ENCODE measurements at places on chromosomes 12 and 14.

DNA sequence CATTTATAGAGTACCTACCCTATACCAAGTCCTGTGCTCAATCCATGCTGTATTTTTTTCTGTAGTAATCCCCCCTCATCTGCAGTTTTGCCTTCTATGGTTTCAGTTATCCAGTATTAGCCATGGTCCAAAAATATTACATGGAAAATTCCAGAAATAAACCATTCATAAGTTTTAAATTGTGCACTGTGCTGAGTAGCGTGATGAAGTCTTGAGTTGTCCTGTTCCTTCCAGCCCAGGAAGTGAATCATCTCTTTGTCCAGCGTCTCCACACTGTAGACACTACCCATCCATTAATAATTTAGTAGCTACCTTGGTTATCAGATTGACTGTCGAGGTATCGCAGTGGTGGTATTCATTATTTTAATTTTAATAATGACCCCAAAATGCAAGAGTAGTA lies 54.2 kb downstream of the SUDS3 start:
- DNase-seq, result no peak

DNA sequence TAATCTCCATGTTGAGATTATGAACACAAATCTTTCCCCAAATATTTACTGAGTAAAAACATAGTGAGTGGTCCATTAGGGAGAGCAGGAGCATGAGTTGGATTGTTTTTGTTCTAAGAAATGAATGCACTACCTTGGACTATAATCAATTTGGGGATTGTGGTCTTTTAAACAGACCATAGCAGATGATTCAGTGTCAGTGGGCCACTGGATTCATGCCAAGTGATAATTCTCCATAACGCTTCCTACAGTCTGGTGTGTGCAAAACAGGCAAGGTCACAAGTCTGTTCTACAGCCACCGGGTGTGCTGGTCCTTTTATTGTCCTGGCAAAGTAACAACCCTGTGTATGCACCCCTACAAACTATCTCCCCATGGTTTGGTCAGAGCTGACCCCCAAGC lies 266.3 kb downstream of the APAF1 start:
- DNase-seq, result no peak

DNA sequence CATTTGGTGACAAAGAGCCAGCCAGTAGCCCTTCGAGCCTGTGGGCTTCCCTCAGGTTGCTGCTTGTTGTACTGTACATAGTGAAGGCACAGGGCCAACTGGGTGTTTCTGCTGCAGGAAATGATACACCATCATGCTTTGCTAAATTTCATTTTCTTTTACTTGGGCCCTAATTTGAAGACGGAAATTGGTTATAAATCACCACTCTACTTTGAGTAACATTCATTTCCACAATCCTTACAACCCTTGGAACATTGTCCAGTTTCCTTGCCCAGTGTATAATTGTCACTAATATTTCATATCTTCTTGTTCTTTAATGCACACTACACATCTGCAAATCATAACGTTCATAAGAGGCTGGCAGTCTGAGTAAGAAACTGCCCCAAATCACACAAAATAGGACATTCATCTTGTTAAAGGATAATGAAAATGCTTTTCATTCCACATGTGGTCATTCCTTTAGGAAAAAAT lies 30.2 kb downstream of the MSRB3 start:
- DNase-seq, result no peak

DNA sequence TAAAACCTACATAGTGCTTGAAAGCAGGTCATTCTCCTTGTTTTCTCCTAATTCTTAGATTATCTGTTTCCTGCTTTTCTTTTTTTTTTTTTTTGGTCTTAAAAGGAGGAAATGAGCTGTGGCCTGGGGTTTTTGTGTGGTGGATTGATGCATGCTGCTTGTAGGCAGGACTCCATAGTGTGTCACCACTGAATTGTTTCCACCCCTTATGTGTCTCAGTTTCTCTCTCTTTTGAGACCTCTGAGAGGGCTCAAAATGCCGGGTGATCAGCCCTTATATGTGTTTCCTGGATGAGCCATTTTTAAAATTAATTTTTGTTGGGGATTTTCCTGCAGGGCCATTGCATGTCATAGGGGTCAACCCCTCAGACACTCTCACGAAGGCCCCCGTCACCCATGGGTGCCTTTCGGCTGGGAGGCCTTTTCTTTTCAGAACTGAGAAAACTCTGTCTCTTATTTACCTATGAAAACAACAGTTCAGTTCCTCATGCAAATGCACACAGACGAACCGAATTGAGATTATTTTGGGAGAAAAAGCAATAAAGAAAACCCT lies 32.0 kb upstream of the LRRK2 start:
- no peak for DNase-seq

GRCh38 chr14:63249092-63249491 lies 44.8 kb downstream of the RHOJ start:
- DNase-seq, result no peak

- no peak for DNase-seq
Measured at GRCh38 chr12:127191129-127191528, 1075.8 kb upstream of the TMEM132C start.

DNA sequence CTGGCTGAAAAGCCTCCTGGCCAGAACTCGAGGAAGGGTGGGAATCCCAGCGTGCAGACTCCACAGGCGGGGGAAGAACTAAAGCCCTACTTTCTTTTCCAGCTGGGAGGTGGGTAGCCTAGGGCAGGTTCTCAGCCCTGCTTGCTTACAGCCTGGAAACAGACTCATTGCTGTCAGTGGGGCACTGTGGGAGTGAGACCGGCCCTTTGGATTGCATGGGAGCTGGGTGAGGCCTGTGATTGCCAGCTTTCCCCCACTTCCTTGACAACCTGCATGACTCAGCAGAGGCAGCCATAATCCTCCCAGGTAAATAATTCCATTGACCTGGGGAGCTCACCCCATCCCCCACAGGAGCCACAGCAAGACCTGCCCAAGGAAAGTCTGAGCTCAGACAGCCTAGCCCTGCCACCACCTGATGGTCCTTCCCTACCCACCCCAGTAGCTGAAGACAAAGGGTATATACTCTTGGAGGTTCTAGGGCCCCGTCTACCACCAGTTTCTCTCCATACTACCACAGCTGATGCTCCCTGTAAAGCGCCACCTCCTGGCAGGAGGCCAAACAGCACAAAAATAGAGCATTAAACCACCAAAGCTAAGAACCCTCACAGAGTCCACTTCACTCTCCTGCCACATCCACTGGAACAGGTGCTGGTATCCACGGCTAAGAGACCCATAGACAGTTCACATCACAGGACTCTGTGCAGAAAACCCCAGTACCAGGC lies 294.1 kb downstream of the SEC23A start:
- DNase-seq, result no peak

- DNase-seq, result peak; percentile 43
Measured at GRCh38 chr14:36666416-36667206, 5.0 kb downstream of the PAX9 start.

- no peak for DNase-seq
Measured at GRCh38 chr14:103099733-103100280, 5.3 kb downstream of the EXOC3L4 start.

DNA sequence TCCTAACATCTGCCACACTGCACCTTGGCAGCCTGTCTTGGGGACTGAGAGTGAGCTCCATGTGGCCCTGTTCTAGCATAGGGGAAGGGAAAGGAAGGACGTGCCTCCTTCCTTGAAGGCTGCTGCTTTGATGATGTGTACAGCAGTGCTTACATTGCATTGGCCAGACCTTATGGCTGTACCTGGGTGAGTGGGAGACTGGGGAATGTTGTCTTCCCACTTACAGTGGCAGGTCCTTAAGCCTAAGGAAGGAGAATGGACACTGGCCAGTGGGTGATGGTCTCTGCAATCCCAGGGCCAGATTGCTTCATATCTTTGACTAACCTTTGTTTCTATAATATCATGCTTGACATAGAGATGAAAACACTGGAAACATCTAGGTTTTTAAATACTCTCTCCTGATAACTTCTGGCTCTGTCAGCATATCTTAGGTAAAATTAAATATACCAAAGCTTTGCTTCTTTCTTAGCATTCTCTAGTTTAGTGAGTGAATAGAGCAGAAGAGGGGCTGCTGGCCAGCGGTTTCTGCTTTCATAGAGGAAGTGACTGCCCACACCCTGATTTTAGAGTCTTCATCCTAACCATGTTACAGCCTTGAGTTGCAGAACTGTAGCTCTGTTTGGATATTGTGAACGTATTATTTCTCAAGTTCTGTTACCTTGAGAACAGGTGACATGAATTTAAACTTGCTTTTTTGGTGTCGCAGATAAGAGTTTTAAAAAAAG lies 27.2 kb downstream of the KLC1 start:
- DNase-seq, result no peak

DNA sequence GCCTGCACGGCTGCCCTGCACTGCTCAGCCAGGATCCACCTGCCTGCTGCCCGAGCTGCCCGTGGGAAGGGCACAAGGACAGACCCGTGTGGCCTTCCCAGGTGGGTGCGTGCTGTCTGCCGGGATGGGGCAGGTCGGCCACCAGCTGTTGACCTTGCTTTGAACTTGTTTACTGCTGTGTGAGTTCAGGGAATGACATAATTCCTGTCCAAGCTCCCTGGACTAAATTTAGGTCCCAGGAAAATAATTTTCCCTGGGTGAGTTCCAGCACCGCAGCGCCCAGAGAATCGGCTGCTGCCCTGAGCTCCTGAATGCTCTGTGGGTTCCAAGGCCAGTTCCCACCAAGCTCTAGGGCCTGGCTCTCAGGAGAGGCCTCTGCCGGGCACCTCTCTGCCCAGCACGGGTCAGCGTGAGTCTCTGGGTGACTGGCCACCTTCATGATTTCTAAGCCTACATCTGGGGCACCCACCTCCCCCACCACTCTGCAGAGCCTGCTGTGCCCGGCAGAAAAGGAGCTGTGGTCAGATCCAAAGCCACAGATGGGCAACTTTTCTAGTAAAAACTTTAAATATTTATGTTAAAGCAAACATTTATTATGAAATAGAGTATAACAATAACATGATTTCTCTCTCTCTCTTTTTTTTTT lies 27.2 kb upstream of the MLXIP start:
- DNase-seq, result no peak

GRCh38 chr12:10722905-10723746 lies at the start of gene YBX3:
YBX3 (minus strand) TSS chr12:10723323; CDS start chr12:10723111, 212 bp downstream.
- peak; percentile 91 for DNase-seq

DNA sequence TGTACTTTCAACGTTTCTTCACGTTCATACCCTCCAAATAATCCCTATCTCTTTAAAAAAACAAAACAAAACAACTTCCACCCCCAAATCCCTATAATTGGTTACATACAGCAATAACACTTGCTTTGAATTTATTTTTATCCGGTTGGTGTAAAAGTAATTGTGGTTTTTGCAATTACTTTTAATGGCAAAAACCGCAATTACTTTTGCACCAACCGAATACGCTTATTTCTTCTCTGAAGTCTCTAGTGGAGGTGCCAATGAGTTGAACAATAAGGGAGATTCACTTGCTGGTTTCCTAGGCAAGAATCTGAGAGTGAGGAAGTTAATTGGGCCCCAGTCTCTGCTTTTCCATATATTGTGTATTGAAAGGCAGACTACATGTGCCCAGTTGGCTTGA lies 133.3 kb downstream of the DACT1 start:
- DNase-seq, result no peak

DNA sequence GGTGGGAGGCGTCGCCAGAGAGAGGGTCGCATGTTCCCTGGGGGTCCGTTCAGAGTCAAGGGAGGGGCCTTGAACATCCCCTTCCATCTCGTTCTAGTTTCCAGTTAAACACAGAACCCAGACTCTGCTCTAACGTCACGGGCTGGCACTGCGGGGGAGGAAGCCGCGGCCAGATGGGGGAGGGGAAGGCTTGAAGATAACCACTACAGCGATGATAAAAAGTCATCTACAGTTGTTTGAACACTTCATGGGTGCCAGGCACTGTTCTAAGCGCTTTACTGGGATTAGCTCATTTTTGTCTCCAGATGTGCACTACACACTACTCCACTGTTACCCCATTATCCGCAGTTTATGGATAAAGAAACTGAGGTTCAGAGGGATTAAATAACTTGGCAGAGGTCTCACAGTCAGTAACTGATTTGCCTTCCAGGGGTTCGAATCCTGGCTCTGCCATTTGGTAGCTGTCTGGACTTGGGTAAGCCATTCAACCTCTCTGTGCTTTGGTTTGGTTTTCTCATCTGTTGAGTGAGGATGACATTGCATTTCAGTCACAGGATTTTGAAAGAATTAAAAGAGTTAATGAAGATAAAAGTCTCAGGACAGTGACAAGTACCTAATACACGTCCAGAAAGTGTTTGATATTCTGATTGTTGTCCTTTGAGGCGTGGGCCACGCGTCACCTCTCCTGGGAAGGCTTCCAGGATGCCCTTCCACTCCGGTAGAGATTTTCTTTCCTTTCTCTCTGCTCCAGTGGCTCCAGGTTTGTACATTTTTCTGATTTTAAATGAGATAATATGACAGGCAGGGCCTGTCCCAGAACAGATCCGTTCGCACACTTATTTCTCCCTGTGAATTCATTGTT lies 798 bp upstream of the RASAL1 start:
- peak; percentile 35 for DNase-seq

DNA sequence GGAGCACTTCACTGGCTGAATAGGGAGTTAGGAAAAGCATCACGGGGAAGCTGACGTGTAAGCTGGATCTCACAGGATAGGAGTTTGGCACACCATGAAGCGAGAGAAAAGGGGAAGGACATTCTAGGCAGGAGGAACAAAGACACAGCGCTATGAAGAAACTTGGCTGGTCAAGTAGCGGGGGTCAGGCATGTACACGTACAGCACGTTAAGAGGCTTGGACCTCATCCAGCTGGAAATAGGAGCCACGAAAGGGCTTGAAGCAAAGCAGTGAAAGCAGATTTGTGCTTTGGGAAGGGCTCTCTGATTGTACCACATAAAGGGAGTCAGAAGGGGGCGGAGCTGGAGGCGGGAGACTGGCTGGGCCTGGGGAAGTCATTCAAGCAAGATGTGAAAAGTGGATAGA lies 19.6 kb upstream of the GALNT8 start:
- DNase-seq, result peak; percentile 22

- DNase-seq, result no peak
Measured at GRCh38 chr12:32292151-32292550, 107.2 kb upstream of the FGD4 start.

DNA sequence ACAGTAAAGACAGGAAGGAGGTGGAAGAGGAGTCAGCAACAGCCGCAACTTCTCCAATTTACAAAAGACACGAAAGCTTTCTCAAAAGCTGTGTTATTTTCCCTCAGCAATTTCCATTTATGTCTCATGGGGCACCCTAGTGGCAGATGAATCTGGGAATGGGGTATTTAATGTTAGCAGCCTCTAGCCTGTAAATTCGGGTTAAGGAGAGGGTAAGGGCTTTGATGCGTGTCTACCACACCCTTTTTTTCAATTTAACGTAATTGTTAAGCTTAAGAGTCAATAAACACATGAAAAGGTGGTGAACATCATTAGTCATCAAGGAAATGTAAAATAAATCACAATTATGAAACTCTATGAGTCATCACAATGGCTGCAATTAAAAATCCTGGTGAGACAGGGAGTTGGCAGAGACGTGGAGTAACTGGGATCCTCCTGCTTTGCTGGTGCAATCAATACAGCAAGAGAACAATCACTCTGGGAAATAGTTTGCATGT lies 986.4 kb downstream of the AACS start:
- DNase-seq, result no peak

- no peak for DNase-seq
Measured at GRCh38 chr12:42608196-42608825, 18.8 kb upstream of the PRICKLE1 start.

GRCh38 chr14:82388488-82388887 lies 854.8 kb upstream of the SEL1L start:
- DNase-seq, result no peak

Measured in iPS-NIHi11 (cell line).